ENCODE measurements at places on chromosomes 5 and 9.

DNA sequence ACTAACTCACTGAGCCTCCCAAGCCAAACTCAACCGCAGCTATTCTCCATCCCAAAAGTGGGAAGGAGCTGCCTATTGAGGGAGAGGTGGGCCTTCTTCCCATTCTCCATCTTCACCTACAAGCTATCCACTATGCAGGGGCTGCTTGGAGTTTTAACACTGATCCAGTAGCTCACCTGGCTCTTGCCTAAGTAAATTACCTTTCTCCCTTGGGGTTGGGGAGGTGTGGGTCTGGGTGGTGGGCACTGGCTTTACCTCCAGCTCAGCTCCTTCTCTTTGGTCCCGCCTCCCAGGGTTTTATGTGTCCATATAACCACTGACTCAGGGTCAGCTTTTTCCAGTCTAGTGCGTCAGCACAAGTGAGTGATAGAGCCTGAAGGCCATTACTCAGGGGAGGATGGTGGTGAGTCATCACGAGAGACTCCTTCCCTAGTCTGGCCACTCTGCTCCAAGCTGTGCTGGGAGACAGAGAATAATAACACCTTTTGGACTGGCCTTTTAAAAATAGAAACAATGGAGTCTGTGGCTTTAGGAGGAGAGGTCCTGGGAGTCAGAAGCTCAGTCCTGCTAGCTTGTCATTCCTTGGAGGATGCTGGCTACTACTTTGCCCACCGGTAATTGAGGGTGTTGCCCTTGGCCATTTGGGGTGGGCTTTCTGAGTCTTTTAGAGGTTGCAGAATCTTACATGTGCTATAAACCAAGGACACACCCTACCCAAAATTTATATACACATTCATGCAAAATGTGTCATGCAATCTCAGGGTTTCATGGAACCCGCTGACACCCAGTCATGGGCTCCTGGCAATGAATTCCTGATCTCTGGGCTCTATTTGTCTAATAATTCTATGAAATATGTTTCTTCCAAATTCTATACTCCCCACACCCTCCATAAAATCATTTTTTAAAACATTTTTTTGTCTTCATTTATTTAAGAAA, 35.6 kb upstream of the ATP6V1G1 start:
- DNase-seq: no peak

DNA sequence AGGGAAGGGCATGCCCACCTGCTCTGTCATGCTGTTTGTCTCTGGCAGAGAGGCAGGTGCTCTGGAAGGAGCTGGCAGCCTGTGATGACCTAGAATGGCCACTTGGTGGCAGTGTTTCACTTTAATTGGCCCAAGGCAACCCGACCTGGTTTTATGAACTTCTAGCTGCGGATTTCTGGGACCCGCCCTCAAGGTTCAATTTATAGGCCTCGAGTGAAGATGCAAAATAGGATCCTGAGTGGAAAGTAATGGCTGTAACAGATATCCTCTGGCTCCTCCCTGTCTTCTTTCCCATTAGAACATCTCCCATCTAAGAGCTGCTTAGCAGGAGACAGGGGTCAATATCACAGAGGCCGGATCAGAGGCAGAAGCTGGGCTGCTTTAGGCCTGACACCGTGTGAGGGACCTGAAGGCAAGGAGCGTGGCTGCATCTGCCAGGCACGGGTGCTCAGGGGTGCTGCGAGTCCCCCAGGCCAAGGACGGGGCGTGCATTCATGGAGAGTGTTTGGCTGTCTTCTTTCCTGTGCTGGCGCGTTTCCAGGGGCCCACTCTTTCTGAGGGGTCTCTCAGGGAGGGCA, 56.7 kb upstream of the SLC28A3 start:
- no peak for DNase-seq

- no peak for DNase-seq
Observed at GRCh38 chr5:171845857-171846256, 60.2 kb downstream of the SMIM23 start.

DNA sequence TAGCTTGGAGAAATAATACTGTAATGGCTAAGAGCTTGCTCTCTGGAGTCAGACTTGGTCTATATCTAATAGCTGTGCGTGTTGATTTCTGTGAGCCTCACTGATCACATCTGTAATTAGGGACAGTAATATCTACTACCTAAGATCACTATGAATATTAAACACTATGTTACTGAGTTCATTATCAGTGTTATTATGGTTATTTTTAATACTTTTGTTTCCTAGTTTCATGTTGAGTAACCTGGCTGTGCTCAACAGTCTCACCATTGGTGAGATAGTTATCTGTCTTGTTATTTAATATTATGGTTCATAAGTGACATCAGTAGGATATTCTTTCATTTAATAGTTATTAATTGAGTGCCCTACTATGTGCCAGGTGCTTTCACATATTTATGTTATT, 22.4 kb upstream of the CAVIN4 start:
- no peak for DNase-seq

GRCh38 chr5:40260361-40260760, 419.4 kb upstream of the PTGER4 start:
- DNase-seq: no peak

GRCh38 chr9:20693068-20693467, 9.0 kb downstream of the FOCAD start:
- no peak for DNase-seq

GRCh38 chr9:97507428-97507984, 6.0 kb downstream of the TMOD1 start:
- no peak for DNase-seq

- no peak for DNase-seq
Observed at GRCh38 chr9:109903515-109904138, 123.6 kb downstream of the PALM2AKAP2 start.

- DNase-seq: no peak
Observed at GRCh38 chr9:76114144-76114543, 223.7 kb downstream of the PCSK5 start.

DNA sequence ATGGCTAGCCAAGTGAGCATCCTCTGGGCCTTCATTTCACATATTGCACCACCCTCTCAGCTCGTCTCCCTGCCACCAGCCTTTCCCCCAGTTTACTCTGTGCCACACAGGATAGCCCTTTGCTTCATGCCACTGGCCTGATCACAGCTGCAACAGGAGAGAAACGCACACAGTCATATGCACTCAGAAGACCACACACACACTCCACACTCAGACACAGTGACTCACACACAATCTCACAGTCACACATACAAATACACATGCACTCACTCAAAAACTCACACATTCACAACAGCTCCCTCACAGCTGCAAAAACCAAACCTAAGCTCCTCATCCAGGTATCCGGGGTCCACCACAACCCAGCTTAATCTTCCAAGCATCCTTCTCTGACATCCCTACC, 38.7 kb downstream of the TTC39B start:
- no peak for DNase-seq

DNA sequence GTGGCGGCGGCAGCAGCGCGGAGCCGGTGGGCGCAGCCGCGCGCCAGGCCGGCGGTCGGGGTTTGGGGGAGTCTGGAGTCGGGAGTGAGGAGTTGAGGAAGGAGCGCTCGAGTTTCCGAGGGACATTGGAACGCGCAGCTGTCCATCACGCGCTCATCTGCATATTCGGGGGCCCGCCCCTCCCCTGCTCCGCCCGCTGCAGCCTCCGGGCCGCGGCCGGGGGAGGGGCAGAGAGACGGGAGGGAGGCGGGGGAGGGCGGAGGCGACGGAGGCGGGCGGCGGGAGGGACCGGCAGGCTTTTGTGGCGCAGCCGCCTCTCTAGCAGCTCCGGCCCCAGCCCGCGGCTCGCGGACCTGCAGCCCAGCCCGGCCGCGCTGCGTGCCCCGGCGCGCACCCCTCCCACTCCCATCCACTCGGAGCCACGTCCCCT, at the start of gene IRX2:
Gene IRX2 (minus strand): TSS at position 86 of the 430 bp plus-strand sequence. CDS start 264 bp downstream, outside the sequence.
- DNase-seq: peak; percentile 89

DNA sequence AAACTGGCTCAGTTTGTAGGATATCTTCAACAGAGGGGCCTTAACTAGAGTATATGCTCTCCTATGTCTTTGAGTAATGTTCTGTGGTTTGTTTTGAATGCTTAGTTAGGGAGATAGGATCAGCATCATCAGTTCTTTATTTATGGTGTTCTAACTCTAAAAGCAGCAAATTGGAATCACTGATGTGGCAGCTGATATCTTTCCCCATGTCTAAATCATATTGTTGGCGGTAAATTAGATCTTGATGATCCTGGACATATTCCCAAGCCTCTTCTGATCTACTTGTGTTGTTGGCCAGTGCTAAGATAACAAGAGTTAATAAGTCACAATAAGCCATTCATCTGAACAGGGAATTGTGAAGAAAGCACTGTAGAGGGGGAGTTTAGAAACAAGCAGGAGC, 332.4 kb upstream of the DAB2 start:
- DNase-seq: no peak

- DNase-seq: no peak
Observed at GRCh38 chr9:124852121-124852828, 985 bp upstream of the WDR38 start.

DNA sequence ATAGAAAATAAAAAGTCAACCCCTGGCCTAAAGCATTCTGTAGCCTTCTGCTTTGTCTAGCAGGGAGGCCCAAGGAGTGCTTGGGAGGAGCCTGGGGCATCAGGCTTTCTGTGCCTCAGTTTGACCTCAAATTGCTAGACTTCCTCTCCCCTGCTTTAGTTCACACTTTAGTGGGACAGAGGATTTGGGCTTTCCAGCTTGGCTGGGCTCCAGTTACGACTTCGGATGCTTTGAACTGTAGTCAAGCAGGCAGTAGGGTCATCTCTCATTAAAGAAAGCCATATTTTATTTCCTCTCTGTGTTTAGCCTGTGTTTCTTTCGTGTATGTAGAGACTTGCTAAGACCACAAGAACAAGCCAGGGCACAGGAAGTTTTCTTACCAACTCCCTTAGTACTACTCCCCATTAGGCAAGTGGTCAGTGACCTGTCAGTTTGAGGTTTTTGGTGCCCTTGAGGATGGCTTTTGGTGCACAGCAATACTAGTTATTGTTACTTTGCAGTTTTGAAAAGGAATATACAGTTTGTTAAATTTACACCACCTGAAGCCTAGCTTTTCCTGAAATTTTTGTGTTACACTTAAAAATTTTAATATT, 334.7 kb downstream of the NDUFS4 start:
- no peak for DNase-seq

- no peak for DNase-seq
Observed at GRCh38 chr5:137275083-137275482, 224.0 kb downstream of the SPOCK1 start.

Measured in NCI-H524 treated with DMSO at 0.1 percent for 48 hours (cell line).